Prostate gland (tissue), 2 donors: ENCODE measurements at places on chromosomes 11 and 22. TPM values are rescaled to one million over a fixed set of nuclear protein-coding genes. Genes with fewer than 3 reads are reported as not detected.

DNHD1 gene
- total RNA-seq, result 31.4 TPM

RTN4RL2 gene
- total RNA-seq, result 0.51 TPM

DNA sequence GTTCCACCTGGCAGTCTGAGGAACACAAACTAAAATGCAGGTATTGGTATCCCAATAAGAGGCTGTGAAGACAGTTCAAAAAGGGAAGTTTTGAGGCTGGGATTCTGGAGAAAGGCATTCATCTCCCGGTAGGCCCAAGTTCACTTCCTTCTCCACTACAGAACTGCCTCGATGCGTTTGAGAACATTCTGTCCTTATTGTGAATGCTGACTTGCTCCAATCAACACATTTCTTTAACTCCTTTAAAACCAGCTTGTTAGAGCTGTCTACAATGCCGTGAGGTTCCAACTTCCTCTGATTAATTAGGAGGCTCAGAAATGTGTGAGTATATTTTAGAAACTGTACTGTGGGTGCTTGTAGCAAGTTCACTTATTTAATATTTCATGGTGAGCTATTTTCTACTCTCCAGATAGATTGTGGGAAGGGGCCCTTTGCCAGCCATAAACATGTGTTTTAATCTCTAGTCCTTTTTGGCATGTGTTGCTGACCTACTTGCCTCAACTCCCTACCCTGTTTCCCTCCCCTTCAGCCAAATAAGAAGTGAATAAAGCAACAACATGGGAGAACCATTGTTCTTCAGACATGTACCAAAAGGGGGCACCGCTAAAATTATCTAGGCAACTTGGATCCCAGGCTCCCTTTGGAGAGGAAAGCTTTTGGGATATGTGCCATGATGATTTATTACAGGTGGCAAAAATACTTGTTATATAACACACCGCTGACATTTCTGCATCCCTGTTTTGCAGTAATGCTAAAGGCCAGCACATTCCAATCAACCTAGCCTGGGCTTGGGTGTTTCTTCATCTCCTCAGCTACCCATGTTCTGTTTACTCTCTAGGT is 245.6 kb downstream of the BLID start:
- no peak for DNase-seq

DNA sequence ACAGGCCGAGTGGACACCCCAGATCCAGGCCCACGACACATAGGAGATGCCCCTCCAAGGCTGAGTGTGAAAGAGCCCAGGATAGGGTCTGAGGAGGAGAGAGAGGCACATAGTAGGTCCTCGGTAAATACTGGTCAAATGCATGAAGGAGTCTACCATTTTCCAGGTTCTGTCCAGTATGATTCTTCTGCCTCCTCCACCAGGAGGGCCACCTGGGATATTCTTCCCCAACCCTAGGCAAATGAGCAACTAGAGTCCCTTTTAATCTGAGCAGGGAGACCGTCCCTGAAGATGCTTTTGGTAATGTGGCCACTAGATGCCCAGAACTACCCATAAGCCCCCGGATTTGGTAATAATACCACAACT is 6.7 kb downstream of the PDGFB start:
- DNase-seq, result no peak

GRCh38 chr11:17573526-17573925 is 26.5 kb downstream of the OTOG start:
- no peak for DNase-seq

NLRP10 gene
- not detected for total RNA-seq

GRCh38 chr11:100816823-100817222 is 129.7 kb downstream of the ARHGAP42 start:
- no peak for DNase-seq

DNA sequence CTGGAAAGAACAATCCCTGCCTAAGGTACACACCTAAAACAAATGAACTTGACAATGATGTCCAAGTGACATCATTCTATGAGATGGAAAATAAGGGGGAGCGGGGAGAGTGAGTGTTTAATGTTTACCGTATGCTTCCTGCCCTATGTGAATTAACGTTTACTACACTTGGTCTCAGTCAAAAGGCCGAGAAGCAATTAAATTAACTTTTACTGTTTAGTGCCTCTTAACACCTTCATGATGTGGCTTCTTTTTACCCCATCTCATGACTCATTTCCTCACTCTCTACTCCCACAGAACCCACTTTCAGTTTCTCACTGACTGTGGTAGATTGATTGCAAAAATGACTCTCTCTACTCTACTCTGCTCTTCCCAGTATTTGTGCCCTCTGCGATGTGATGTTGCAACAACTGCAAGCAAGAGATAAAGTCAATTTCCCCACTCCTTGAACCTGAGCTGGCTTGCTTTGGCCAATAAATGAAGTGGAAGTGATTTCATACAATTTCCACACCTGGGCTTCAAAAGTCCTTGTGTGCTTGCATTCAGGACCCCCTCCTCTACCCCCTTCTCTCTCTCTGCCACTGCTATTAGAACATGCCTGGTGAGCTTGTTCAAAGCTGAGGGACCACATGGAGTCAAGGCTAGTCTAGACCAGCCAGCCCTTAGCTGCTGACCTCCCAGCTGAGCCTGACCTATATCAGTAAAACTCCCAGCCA is 11.6 kb upstream of the ALKBH3 start:
- DNase-seq, result peak; percentile 18

CACNA1I gene
- total RNA-seq, result 0.05 TPM

GRCh38 chr11:117786135-117786870 is 10.7 kb downstream of the DSCAML1 start:
- DNase-seq, result no peak

NXPE2 gene
- total RNA-seq, result 0.62 TPM

DNA sequence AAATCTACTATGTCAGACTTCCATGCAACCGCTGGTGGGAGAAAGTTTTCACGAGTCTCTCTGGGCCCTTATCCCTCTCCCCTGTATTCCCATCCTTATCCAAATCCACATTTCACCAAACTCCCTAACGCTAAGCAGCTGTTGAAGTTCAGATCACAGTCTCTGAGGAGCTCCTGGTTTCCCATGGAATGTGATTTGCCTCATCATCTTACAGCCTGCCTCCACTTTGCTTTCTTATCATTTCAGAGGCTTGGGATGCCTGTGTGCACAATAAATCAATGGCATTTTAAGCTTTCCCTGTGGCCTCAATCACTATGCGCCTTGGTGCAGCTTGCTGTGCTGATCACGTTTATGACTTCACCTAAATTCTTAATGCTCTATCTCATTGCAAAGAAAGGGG is 352.4 kb upstream of the FAT3 start:
- DNase-seq, result no peak

DNA sequence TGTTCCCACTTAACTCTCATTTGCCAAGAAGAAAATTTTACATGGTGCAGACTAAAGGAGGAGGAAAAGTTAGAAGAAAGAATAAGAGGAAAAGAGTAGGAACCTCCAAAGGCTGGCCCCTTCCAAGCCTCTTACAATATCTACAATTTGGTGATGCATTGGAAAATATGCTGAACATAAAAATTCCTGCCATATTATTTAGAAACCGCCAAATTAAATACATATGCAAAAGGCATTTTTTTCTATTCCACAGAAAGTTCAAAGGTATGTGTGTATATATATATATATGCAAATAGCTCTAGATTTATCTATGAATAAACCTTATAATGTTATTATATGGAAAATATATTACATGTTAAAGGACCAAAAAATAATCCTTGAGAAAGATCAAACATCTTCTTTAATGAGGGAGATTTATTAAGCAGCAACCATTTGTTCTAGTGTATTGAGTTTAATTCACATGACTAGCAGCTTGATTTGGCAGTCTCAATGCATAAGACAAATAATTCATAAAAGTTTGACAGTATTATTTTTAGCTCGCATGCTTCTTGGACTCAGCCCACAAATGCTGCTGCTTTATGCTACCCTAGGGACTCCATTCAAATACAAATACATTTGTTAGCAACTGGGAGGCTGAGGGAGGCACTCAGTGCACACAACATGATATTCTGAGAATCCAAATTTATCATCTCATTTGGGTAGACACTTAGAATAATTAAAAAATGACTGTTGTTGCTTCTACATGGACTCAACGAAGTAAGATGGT is 184.9 kb downstream of the SBF2 start:
- DNase-seq, result no peak

GRCh38 chr11:129388824-129389223 is 13.2 kb downstream of the BARX2 start:
- DNase-seq, result no peak

GRCh38 chr11:60305906-60306619 is 21.0 kb upstream of the MS4A6E start:
- no peak for DNase-seq

SNX19 gene
- 87.7 TPM for total RNA-seq

LMNTD2 gene
- total RNA-seq, result 19.2 TPM

DNA sequence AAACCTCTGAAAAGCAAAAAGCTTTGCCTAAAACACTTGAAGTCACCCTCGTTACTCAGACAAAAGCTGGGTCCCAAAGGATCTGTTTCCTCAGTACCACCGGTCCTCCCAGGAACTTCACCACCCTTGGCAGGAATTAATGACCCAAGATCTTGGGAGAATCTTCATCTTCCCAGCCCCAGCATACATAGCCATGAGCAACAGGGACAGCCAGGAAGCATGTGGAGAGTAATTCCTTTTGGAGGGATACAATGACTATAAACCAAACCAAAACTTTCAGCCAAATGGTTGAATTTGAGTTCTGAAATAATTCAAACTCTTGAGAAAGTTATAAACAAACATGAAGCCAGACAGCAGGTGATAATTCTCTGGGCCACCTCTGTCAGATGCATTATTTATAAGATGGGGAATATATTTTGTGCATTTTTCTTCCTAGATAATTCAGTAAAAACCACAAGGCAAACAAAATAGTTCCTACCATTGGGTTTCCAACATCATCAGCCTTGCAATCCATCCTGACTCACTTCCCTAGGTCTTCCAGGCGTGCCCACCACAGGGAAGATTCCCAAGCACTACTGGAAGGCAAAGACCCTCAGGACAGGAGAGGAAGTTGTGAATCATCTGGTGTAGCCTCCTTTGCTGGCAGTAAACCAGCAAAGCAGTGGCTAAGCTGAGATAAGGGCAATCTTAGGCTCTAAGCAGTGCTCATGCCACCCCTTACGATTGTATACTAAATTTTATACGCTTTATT is 71.7 kb upstream of the DRD2 start:
- no peak for DNase-seq
